Naive B cell (primary cell): ENCODE measurements at places on chromosomes 2 and 18. TPM values are rescaled to one million over a fixed set of nuclear protein-coding genes. Genes with fewer than 3 reads are reported as not detected.

The C1QL2 gene
- not detected for polyA plus RNA-seq

- H3K36me3 ChIP-seq, result no peaks in the 10 kb centered on the region
- H3K4me1 ChIP-seq, result peaks cover 5% of the 10 kb centered on the region
- DNase-seq, result no peak
- no peaks in the 10 kb centered on the region for H3K27me3 ChIP-seq
- H3K4me3 ChIP-seq, result no peak overlapping the region
- no peak overlapping the region for H3K27ac ChIP-seq
Observed at GRCh38 chr2:68487773-68488355, 20.5 kb downstream of the APLF start.

DNA sequence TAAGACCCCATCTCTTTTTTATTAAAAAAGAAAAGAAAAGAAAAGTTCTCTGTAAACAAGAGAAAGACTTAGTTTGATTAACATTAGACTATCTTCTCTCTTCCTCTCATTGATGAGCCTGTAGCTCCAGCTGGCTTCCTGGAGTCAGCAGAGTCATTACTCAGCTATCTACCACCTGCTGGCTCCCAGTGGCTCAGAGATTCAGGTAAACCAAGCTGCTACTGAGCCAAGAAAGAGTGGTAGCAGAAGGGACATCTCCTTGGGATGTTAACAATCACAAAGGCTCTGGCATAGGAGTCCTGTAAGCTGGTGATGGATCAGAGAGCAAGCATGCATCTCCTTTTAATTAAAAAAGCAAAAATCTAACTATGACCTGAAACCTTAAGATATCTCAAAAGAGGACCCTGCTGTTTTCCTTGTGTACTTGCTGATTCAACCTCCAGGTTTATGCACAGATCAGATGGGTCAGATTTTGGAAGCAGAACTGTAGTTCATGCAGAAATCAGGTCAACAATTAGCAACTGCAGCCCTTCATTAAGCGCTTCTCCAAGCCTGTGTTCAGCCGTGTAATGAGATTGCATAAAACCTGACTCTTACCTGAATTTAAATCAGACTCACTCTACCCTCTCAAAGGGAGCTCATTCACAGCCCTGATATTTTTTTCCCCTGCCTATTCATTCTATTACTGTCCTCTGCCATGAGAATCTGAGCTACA is 225.8 kb downstream of the RNF152 start:
- H3K36me3 ChIP-seq, result no peaks in the 10 kb centered on the region
- no peak overlapping the region for H3K27ac ChIP-seq
- H3K4me1 ChIP-seq, result no peaks in the 10 kb centered on the region
- no peak for DNase-seq
- H3K4me3 ChIP-seq, result no peak overlapping the region

DNA sequence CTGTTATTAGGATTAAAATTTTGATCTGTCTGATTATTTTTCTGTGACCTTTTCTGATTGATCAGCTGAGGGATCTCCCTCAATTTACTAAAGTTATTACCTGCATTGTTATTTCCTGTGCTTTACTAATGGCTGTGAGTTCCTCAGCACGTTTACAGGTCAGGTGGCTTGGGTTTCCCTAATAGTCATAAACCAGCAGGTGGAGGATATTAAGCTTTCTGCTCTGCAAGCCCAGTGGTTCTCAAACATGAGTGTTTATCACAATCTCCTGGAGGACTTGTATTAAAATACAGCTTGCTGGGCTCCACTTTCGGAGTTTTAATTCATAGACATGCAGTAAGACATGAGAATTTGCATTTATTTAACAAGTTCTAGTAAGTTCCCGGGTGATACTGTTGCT is 22.4 kb upstream of the UGP2 start:
- no peak for DNase-seq
- H3K27me3 ChIP-seq, result no peaks in the 10 kb centered on the region

DNA sequence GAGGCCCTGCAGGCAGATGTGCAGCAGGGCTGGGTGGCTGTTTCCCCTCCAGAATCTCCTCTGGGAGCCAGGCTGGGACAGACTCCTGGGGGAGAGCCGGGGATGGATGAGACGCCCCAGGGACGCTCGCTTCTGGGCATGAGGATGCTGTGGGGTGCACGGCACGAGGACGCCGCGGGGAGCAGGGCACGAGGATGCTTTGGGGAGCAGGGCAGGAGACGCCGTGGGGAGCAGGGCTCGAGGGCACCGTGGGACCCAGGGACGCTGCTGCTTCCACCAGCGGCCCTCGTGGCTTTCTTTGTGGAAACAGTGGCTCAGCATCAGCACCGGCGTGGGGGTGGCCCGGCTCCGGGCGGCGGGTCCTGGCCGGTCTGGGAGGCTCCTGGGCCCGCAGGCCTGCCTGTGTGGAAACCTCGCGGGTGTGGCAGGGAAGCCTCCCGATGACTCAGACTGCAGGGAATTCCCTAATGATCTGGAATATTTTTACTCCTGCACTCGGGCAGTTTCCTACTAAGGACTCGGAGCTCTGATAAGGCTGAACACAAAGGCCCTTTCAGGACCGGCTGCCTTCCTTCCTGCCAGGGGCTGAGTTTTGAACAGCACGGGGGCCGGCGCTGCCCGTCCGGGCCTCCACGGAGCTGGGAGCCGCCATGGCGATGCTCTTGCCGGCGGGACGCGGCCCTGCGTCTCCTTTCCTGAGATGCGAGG is 62.6 kb downstream of the NFATC1 start:
- H3K4me3 ChIP-seq, result no peak overlapping the region
- no peaks in the 10 kb centered on the region for H3K36me3 ChIP-seq
- no peaks in the 10 kb centered on the region for H3K27me3 ChIP-seq

The SNORC gene
- polyA plus RNA-seq, result not detected

DNA sequence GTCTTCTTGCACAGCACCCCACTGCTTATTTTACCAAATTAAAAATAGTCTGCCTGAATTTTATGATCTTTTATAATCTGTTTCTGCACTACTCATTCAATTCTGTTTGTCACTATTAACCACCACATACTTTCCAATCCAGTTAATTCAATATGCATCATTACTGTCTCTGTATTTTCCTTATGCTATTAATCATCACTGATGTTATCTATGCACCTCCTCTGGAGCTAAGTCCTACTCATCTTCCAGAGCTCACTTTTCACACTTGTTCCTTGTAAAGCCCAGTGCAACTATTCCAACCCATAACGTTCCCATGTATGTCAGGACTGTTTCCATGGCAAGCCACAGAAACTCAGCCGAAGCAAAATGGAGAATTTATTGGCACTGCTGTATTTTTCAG is 713.6 kb downstream of the PLCL1 start:
- no peaks in the 10 kb centered on the region for H3K36me3 ChIP-seq
- no peaks in the 10 kb centered on the region for H3K4me1 ChIP-seq

The SOWAHC gene
- polyA plus RNA-seq, result 0.27 TPM

DNA sequence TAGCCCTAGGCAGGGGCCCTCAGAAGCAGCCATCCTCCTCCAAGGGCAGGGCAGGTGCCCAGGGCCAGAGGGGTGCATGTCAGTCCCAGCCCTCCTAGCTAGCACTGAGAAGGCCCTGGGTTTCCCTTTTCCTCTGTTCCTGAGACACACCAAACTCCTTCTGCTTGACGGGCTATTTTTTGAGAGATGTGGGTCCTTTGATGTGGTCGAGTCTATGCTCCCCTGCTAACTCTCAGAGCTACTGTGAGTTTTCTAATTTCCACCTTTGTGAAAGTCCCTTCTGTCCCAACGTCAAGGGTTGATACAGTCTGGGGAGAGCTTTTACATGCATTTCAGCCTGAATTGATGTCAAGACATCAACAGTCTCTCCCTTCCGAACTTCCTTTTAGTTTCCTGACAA is 51.4 kb downstream of the TRPM8 start:
- no peak overlapping the region for H3K4me3 ChIP-seq
- H3K27ac ChIP-seq, result no peak overlapping the region
- H3K36me3 ChIP-seq, result no peaks in the 10 kb centered on the region
- no peaks in the 10 kb centered on the region for H3K4me1 ChIP-seq
- peaks cover 22% of the 10 kb centered on the region for H3K27me3 ChIP-seq
